ENCODE measurements at places on chromosomes 7 and 10.

DNA sequence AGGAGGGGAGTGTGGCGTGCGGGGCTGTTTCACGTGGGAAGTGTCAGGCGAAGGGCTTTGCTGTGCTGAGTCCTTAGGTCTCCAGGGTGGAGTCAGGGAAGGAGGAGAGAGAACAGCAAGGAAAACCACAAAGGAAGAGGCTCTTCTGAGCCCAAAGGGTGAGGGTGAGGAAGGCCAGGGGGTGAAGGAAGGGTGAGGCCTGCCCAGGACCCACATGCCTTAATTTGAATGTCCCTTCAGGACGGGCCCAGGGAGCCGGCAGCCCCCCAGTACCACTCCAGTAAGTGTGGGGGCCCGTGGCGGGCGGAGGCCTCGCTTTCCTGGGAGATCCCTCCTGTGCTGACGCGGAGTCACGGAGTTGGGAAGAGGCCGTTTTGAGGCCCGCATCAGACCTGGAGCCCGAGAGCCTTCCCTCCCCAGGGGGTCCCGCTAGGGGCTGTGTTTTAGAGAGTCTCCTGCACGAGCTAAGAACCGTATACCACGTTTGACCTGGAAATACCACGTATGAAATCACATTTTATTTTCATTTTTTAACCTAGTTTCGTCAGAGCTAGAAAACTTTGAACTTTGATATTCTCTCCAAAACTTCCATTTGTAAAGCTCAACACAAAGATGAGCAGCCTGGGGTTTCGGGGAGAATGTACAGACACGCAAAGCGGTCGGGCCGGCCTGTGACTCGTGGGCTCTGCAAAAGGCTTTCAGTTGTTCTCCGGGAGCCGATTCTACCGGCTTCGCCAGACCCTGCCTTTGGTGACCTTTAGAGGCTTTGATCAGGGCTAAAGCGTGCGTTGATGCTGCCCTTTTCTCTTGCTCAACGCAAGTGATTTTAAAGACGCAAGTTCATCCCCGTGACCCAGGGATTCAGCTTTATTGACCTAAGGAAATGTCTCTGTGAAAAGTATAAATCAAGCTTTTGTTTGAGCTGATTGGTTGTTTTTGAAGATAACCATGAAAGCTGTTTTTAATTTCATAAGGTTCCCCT is 23.6 kb upstream of the TTYH3 start:
- DNase-seq, result no peak

DNA sequence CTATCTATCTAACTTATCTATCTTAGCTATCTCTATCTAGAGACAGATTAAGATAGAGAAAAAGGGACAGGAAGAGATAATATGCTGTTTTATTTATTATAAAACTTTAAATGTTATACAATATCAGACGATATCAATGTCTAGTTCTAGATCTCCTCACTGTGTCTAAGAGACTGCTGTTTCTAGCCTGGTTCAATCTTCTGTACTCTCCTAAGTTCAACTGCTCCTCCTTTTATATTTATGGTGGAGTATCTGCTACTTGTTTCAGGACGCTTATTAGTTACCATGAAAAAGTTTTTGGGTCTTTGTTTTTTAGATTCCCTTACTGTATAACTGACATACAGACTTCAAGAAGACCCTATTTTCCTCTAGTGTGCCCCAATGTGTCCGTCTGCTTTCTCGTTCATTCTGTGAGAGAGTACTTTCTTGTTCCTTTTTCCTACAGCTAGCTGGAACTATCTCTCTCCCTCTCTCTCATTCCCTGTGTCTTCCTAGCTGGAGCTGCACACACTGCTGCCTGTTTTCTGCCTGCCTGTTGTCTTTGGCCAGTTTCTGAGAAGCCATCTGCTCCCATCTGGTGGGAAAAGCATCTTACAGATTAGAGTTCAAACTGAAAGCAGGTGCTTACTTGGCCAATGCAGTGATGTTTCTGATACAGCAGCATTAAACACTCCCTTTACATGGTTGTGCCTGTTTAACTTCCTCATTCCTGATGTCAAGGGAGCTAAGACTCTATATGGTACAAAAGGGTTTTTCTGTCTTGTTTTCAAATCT is 49.4 kb upstream of the ARL4A start:
- DNase-seq, result no peak

- no peak for DNase-seq
Observed at GRCh38 chr7:73885433-73885974, 24.5 kb downstream of the TMEM270 start.

GRCh38 chr10:98258683-98259454 is 9.1 kb downstream of the LOXL4 start:
- DNase-seq, result no peak

DNA sequence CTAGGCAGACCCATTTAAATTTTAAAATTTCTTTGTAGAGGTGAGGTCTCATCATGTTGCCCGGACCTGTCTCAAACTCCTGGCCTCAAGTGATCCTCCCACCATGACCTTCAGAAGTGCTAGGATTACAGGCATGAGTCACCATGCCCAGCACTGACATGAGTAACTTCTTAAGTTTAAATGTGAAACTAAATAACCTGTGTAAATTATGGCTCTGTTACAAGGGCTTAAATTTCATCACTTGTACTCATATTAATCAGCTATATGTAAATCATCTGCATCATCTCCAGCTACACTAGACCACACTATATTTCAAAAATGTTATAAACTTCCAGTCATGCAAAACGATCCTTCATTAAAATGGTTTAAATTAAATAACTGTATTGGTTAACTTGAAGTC is 56.1 kb downstream of the ATAD1 start:
- no peak for DNase-seq

DNA sequence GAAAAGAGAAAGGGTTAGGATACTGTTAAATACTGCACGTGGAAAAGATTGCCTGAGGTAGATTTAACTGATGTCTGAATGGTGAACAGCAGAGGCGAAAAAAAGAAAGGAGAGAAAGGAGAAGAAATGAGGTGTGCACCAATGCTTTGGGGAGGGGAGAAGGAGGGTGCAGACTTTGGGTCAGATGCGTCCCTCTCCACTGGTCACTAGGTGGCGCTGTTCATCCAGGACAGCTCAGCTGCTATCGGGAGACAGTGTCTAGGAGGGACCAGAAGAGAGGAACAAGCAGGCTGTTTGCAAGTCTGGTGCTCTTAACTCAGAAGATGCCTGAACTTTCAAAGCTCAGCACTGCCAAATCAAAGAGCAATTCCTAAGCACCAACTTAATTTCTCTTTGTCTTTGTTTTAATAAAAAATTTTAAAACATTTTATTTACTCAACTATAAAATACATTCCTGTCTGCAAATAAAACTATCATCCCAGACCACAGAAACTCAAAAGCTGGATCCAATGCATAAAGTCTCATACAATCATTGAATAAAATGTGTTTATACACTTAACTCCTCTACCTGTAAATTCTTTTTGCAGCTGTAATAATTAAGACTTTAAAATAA is 83.9 kb upstream of the PDLIM1 start:
- peak; percentile 11 for DNase-seq

DNA sequence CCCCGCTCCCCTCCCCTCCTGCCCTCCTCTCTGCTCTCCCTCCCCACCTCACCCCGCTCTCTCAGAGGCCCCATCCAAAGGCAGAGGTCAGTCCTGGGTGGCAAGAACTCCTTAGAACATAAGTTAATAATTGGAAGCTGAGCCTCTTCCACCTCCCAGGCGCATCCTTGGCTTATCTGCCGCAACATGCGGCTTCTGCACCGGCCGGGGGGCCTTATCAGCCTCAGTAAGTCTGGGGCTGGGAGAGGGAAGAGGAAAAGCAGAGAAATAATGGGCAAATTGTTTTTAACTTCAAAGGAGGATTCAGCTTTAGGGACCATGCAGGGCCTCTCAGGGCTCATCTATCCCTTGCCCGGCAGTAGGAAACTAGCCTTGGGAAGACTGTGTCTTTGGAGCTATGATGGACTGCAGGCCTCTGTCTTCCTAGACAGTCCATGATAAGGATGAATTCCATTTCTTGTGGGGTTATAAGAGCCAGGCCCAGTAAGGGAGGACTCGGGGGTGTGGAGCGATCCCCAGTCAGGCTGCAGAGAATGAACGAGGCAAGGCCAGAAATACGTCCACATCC is 411.6 kb downstream of the PLXNA4 start:
- DNase-seq, result no peak

GRCh38 chr7:155458111-155458877 is at the start of gene EN2:
TSS of gene EN2 (plus strand) at chr7:155458129. CDS start at chr7:155458378, 249 bp downstream.
- DNase-seq, result no peak

GRCh38 chr10:42640610-42641229 is 2.4 kb upstream of the ZNF33B start:
- no peak for DNase-seq

DNA sequence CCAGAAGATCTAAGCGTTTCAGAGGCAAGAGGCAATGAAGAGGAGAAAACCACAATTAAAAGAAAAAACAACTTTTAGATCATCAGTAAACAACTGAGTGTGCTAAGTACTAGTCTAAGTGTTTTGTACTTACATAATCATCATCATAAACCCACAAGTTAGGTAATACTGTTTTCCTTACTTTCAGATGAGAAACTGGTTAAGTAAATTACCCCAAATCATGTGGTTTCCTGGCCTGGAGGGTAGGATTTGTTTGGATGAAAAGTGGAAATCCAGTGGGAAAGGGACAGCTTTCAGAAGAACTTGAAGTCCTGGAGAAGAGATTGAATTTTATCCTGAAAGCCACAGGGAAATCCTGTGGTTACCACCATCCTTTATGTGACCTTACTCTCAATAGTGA is 463.3 kb downstream of the LRMDA start:
- no peak for DNase-seq

DNA sequence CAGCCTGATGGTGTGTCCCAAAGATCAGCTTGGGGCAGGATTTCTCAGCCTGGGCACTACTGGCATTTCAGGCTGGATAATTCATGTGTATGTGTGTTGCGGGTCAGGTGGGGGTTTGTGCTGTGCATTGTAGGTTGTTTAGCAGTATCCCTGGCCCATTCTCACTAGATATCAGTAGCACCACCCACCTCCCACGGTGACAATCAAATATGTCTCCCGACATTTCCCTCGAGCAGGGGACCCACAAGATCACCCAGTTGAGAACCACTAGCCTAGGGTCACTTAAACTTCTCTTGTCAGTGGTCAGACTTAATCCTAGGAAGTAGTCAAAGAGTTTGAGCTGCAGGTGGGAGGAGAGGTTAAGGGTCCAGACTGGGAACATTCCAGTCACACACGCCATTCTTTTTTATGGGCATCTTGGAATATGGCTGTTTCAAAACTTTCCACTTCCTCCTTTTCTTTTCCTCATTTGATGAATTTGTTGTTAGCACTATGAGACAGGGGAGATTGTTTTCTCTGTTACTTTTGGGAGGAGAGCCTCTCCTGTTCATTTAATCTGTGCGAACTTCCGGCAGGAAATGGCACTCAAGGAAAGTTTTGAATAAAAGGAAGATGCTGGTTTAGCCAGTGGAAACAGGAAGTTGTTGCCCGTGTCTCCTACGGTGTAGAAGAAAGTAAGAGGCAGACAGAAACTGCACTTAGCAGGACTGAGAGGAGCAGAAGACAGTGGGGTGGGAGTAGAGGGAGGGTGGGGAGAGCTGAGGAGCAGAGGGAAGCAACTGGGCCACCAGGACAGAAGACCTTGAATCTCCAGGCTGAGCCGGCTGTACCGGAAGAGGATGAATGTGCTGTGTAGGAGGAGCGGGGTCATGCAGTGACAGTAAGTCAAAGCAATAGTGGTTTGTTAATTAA is 17.6 kb upstream of the EXOC6 start:
- no peak for DNase-seq

DNA sequence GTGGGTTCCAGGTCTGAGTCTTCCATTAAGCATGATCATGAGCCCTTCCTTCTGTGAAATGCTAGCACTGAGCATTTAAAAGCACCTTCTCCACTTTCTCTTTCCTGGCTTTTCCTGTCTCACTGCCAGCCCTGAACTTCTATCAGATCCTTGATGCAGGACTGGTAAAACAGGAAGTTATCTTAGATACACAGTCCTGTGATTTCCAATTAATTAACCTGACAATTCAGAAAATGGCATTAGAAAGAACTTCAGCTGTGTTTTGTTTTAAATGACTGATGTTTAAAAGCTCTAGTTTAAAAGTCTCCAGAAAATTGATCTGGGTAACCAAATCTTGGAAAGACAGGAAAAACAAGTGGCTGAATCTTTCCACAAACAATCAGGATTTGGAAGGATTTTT is 79.0 kb upstream of the MACROH2A2 start:
- DNase-seq, result no peak

DNA sequence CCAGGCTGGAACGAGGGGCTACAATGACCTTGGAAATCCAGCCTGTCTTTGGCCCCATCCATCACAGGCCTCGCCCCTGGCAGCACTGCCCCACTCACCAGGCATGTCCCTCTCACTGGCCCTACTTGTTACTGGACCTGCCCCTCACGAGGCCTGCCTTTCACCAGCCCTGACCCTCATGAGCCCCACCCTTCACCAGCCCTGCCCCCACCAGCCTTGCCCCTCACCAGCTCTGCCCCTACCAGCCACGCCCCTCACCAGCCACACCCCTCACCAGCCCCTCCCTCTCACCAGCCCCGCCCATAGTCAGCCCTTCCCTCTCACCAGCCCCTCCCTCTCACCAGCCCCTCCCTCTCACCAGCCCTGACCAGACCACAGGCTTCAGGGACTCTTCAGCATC is 57.8 kb downstream of the COL26A1 start:
- DNase-seq, result no peak

DNA sequence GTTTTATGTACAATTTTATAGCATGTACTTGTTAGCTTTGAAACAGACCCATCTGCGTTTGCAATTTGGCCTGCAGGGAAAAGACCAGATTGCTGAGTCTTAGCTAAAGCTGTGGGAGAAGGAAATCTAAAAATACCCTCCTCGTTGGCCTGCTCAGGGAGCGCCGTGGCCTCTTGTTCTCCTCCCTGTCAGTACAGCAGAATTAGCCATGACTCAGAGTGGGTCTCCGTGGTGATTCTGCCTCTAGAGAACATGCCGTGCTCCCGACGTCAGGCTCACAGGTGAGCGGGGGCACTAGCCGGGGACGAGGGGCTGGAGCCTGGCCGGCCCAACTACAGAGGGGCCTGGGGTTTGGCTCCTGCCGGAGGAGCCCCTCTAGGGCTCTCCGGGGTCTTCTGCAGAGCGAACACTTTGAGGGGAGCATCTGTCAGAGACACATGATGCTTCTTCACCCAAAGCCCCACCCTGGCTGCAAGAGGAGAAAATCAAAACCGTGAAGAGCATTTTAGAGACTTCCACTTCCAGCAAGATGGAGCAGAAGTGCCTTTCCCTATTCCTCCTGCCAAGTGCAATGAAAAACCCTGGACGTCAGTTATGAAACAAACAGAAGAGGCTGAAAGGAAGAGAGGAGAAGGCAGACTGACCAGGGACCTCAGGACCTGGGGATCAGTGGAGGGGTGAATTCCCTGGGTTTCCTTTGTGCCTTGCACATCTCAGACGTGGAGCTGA is 98.9 kb downstream of the LHPP start:
- no peak for DNase-seq

Data from stimulated activated CD8-positive, alpha-beta memory T cell treated with anti-CD3 and anti-CD28 coated beads, Interleukin-12 subunit alpha, Interleukin-12 subunit beta, amount 100 ng/mL, for 1 hour (primary cell).